ENCODE measurements at places on chromosomes 6 and 20.

DNA sequence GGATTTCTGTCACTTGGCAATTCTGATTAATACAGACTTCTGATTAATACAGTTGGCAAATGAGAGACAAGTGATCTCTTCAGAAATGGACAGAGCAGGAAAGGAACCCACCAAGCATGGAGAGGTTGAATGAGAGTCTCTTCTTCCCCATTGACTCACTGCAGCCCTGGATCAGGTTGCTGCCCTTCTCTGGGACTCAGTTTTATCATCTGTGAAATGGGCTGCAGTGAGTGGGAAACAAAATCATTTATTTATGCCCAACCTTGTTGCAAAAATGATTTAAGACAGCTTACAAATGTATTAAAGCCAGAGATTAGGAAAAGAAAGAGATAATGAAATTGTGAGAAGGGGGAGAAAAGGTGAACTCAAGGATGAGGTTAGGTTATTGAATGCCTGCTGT is 20.8 kb upstream of the RSPO4 start:
- no peak for DNase-seq

DNA sequence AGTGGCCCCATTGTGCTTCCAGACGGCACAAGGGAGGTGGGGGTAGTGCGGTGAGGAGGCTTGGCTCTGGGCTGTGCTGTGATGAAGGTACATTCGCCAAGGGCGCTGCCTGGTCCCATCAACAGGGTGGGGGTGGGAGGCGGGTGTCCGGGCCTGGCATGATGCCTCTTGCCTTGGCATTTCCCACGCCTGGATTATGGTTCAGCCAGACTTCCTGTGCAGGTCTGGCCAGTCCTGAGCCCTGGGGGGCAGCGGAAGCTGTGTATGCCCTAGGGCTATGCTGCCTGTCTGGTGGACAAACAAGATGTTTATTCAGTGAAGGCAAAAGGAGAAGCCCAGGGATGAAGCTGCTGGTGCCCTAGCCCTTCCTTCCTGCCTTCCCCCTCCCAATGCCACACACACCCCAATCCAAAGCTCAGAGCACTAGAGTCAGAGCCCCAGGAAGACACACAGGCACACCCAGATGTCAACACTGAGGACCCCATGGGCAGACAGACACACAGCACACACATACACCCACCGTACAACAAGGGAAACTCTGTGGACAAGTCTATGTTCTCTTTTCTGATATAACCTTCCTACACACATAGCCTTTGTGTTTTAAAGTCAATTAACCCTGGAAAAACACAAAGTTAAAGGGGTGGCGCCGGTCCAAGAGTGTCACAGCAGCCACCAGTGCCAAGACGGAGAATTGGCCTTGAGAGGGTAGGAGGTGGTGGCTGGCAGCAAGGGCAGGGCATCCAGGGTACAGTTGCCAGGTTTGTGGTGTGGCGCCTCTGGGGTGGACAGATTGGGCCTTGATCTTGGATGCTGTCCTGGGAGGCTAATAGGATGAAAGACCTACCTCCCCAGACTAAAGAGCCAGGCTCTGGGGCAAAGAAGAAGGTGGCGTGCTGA is 54.7 kb upstream of the SAYSD1 start:
- DNase-seq = no peak

GRCh38 chr6:66687611-66688140 is 980.6 kb upstream of the EYS start:
- no peak for DNase-seq

DNA sequence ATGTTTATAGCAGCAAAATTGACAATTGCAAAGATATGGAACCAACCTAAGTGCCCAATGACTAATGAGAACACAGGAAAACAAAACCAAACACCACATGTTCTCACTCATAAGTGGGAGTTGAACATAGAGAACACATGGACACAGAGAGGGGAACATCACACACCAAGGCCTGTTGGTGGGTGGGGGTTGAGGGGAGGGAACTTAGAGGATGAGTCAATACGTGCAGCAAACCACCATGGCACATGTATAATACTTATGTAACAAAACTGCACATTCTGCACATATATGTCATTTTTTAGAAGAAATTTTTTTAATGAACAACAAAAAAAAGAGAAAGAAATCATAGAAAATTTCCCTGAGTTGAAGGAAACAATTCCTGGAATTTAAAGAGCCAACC is 3.9 kb downstream of the EPM2A start:
- DNase-seq = no peak

DNA sequence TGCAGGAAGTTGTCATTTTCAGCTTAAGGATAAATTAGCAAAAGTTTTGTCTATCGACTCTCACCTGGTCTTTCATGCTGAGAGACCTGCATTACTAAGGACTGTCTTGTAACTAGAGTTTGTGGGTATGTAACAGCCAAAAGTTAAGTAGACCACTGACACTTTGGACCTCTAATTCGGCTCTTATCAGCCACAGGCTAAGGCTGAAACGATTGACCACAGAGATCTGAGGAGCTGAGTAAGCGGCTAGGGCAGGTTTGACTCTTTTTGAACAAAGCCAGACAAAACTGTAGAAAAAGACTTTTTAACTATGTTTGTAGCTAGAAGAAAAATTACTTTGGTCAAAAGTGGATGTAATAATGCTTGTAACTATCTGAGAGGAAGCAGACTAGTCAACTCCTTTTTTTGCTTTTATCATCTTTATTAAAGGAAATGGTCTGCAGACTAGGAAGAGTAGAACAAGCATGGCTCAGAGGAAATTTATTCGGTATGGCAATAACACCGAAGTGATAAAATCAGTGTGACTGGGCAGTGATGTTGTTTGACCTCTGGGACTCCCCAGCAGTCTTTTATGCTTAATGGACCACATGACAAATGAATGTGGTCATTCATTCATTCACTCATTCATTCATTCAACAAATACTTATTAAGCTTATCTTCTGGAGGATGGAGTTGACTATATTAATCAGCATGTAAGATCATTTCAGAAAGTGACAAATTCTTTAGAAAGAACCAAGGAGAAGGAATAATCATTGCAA is 725.0 kb upstream of the HS3ST5 start:
- DNase-seq = no peak

- no peak for DNase-seq
Observed at GRCh38 chr6:66788579-66788978, 1081.6 kb upstream of the EYS start.

DNA sequence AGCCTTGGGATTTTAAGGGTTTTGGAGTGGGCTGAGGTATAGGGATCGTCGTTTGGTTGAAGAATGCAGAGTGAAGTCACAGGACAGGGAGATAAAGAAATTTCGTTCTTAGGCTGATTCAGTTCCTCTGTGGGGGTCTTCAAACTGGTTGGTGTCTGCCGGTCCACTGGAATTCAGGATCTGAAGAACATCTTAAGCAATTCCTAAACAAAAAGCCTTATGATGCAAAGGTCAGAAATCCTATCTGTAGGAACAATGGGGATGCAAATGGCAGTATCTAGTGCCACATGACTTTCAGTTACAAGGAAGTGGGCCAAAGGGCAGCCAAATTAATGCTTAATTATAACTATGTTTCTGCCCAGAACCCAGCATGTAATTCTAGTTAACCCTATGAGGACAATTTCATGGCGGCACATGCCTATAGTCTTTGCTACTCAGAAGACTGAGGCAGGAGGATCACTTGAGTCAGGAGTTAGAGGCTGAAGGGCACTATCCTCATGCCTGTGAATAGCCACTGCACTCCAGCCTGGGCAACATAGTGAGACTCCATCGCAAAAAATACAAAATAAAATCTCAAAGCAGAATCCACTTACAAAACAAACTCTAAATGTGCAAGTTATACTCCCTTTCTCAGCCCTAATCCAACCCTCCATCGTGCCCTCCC is 4.6 kb upstream of the SLC2A10 start:
- no peak for DNase-seq

GRCh38 chr20:8474027-8474668 is 342.1 kb downstream of the PLCB1 start:
- no peak for DNase-seq

- no peak for DNase-seq
Observed at GRCh38 chr6:72863131-72863530, 241.3 kb downstream of the KCNQ5 start.

DNA sequence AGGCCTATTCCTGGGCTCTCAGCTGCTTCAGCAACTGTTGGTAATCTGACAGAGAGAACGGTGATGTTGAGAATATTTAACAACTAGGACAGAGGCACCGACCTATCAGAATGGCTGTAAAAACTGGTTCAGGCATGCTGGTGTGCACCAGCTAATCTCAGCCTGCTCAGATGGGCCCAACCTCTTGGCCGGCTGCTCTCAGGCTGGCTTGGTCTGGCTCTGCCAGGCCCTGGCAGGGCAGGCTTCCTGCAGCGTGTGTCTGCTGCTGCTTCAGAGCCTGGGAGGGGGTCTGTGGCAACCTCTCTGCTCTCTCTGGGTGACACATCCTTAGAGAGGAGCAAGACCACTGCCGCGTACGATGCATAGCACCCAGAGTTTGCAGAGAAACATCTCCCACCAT is 4.8 kb downstream of the SLC2A12 start:
- no peak for DNase-seq

- no peak for DNase-seq
Observed at GRCh38 chr6:168427184-168427583, 13.8 kb upstream of the SMOC2 start.

- no peak for DNase-seq
Observed at GRCh38 chr20:49344975-49345374, 67.1 kb upstream of the ZNFX1 start.

DNA sequence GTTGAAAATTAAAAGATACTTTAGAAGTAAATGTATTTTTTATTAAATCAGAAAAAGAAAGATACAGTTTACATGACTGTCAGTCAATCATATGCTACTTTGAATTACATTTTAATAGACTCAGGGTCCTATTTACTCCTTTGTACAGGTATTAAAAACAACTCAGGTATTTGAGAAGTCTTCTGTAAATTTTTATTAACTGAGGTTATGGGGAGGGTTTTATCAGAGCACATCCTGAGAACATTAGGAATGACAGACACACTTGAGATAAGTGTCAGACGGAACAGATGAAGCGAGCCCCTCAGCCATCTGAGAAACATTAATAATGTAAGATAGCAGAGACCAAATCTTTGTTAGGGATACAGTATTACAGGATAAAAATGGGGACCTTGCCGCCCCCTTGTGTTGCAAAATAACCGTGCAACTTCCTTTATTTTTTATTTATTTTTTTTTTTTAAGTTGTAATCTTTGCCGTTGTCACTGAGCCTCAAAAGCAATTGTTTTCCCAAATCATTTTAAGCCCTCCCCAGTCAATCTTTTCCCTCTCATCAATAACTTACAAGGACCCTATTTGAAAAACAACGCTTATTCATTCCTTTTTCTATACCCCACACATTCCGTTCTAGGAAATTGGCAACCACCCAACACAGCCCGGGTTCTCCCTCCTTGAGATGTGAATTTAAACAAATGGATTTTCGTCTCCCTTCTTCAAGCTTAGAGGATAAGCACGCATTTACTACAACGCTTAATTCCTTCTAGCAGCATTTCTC is 126.7 kb downstream of the BCAS1 start:
- peak; percentile 37 for DNase-seq

DNA sequence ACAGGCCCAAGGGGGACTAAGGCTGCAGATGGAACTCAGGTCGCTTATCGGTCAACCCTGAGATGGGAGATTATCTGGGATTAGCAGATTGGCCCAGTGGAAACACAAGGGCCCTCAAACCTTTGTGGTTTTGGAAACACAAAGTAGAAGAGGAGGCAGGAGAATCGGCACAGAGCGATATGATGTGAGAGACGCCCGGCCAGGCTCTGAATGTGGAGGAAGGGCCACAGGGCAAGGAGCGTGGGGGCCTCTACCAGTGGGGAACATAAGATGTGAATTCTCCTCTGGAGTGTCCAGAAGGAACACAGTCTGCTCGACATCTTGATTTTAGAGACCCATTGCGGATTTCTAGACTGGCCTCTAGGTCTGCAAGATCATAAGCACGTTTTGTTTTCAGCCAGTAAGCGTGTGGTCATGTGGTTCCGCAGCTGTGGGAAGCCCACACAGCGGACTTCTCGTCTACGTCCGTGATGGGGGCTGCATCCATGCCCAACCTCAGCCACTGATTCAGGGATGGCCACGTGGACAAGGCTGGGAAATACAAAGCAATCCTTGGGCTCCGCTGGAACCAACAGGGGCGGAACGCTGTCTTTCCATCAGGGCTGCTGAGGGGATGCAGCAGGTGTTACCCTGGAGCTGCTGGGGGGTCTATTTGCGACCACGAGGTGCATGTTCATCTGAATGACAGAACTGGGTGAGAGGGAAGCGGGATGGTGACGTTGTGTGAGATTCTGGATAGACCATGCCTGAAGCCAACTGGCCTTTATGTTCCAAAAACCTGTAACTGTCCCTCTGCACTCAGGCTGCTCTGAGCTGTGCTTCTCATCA is 127.6 kb upstream of the PMEPA1 start:
- no peak for DNase-seq

DNA sequence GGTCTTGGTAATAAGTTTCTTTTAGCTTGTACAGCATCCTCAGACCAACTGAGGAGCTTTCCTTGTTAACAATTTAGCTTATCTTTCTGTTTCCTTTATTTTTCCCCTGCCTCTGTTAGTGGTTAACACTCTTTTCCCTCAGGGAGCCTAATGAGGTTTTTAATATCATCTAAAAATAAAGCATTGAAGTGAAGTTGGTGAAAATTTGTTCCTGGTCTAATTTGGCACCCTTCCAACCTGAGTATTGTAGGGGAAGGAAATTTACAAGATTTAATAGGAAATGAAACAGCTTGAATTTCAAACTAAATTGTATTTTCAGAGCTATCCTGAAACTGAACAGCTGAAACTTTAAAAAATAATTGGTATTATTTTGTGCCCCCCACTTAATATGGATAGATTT is 28.1 kb upstream of the VAPB start:
- no peak for DNase-seq

- peak; percentile 16 for DNase-seq
Observed at GRCh38 chr6:38876475-38876874, 161.4 kb downstream of the DNAH8 start.

DNA sequence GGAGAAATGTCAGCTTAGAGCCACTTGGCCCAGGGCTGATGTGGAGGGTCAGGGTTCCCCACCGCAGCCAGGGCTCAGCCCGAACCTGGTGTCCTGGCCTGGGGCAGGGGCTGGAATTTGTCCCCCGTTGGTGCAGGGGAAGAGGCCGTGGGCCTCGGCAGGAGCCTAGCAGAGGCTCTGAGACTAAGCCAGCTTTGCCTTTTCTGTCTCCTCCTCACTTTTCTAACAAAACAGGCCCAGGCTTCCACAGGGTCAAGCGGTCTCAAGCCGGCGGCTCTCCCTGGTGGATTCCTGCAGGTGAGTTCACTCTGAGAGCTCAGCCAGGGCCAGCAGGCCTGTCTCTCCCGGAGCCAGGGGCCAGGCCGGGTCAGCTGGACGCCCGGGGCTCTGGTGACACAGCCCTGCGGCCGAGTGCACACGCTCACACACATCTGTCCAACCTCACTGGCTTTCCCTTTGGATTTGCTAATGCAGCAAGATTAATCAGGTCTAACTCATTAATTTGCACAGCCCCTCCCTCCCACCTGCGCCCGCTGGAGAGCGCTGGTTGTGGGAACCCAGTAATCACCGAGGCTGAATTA is 2.9 kb upstream of the CHRNA4 start:
- no peak for DNase-seq

DNA sequence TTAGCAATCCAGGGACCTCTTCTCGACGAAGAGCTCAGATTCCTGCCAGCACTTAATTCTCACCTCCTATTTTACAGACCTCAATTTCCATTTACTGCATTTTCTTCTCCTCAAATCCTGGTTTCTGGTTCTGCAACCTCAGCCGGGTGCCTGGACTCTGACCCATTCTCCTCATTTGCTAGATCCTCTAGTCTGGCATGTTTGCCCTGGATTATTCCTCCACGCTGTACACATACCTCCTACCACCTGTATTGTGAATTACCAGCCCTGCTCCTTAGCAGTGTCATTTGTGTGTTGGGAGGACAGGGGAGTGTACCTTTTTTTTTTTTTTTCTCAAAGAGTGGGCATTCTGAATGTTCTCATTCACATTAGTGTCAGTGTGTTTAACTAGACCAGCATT is 204.4 kb downstream of the ZMYND8 start:
- DNase-seq = no peak
